ENCODE measurements at places on chromosomes 13 and 19. TPM values are rescaled to one million over a fixed set of nuclear protein-coding genes. Genes with fewer than 3 reads are reported as not detected.
A peak's percentile ranks its signal among the peaks of the same experiment; 100 is the strongest.

- no peak for DNase-seq
Measured at GRCh38 chr19:2711172-2711874, 8.8 kb upstream of the GNG7 start.

GRCh38 chr19:40807147-40808020, 8.4 kb downstream of the EGLN2 start:
- DNase-seq = no peak

GRCh38 chr13:110338441-110339101, 31.5 kb downstream of the COL4A2 start:
- DNase-seq = peak; percentile 70

GRCh38 chr19:1551068-1552040, 16.8 kb downstream of the MEX3D start:
- no peak for DNase-seq

DNA sequence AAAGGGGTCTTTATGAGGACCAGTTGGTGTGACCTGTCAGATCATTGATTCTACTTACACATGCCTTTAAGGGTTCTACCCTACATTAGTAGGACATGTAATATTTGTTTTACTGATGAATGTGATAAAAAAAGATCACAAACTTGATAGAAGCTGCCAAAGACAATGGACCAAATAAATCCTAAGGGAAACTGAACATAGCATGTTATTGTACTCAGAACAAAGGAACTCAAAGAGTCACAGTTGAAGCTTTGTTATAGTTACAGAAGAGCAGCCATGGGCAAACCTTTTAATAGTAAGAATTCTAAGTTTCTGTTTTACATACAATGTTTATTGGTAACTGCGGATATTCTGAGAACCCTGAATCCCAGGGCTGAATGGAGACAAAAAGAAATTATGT, 780.1 kb downstream of the SLITRK6 start:
- no peak for DNase-seq

- no peak for DNase-seq
Measured at GRCh38 chr13:30816736-30817135, 81.4 kb downstream of the ALOX5AP start.

DNA sequence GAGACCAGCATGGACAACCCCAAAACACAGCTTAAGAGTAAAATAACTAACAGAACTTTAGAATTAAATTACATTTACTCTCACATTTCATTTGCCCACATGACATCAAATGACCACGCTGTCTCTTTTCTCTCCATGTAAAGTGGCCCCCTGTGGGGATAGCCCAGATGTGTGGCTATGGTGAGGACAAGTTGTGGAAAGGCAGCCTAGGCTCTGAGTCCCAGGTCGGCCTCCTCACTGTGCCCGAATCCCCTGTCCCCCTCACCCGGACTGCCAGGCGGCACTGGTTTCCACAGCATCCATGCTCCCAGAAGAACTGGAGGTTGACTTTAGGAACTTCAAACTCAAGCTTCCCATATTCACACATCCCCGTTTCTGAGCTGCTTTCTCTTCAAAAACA, 111.8 kb upstream of the UQCRFS1 start:
- no peak for DNase-seq

GRCh38 chr19:47099576-47100050, 14.0 kb downstream of the ZC3H4 start:
- DNase-seq = no peak

DNA sequence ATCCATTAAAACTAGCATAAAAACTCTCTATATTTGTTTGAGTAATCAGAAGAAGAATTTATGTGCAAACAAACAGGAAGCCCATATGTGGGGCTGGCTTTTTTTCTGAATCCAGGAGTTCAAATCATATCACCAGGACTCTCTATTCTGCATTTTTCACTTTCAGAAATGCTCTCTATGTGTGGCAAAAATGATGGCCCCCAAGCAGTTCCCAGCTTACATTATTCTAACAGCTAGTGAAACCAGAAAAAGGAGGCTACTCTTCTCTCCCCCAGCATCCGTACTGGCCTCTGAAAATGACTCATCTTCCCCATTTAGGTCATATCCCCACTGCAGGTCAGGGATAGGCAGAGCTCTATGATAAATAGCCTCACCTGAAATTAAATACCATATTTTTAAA, 20.4 kb downstream of the RBM26 start:
- DNase-seq = no peak

- DNase-seq = no peak
Measured at GRCh38 chr13:51317262-51317661, 22.2 kb upstream of the SERPINE3 start.

DNA sequence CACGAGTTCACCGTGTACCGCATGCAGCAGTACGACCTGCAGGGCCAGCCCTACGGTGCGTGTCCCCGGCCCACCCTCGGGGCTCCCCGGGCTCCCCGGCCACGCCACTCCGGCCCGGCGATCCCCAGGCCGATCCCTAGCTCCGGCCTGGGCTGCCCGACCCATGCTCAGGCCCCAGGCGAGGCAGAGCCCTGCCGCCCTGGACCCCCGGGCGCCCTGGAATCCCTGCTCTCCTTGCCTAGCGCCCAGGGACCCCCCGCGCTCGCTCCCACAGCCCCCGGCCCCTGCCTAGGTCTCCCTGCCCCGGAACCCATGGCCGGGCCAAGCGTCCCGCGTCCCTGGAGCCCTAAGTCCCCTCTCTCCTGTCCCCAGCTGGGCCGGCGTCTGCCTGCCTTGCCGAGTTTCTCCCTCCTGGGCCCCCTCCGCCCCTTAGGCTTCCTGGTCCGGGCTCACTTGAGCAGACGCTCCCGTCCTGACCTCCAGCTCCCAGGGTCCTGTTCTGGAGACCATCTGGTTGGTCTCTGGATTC, 494 bp downstream of the NCLN start:
- DNase-seq = no peak

DNA sequence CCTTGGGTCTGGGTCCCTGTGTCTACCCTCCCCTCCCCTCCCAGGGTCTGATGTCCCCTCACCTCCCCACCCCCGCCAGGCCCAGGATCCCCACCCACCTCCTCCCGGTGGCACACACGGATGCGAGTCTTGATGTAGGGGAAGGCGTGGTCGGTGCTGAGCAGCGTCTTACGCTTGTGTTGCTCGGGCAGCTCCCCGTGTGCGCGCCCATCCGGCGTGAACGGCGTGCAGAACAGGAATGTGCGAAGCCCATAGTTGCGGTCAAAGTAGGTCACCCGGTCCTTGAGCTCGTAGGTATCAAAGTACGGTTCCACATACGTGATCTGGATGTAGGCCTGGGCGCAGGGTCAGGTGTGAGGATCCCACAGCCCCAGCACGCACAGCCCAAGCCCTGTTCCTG, 4.4 kb upstream of the KANK2 start:
- no peak for DNase-seq

DNA sequence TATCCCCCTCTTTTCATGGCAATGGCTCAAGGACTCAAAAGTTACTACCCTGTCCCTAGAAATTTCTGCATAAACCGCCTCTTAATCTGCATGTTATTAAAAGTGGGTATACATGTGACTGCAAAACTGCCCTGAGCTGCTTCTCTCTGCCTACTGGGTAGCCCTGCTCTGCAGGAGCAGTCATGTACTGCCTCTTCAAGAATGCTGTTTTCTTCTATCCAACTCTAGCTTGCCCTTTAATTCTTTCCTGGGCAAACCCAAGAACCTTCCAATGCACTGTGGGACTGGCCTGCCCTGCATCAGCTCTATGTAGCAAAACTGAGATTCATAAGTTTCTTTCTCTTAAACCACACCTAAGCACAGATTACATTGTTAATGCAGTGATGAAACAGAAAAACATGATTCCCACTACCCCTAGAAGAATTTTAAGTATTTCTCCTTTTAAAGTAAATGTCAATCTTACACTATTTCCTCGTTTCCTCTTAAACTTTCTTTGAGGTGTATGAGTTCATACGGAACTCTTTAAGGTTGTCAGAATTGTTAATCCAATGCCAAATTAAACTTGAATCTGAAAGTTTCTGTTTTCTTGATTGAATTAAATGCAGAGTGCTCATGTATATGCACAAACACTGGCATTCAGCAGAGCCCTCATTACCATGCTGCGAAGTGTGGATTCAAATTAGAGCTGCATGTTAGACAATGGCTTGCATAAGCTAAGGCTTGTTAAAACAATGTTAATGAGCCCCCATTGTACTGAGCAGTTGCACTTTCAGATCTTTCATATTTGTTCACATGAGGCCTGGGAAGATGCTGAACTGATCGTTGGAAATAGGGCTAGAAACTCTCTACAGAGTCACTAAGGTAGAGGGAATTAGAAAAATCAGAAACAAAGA, 669.9 kb upstream of the PCDH20 start:
- DNase-seq = no peak

GRCh38 chr19:7993560-7993959, 11.9 kb downstream of the ELAVL1 start:
- no peak for DNase-seq

DNA sequence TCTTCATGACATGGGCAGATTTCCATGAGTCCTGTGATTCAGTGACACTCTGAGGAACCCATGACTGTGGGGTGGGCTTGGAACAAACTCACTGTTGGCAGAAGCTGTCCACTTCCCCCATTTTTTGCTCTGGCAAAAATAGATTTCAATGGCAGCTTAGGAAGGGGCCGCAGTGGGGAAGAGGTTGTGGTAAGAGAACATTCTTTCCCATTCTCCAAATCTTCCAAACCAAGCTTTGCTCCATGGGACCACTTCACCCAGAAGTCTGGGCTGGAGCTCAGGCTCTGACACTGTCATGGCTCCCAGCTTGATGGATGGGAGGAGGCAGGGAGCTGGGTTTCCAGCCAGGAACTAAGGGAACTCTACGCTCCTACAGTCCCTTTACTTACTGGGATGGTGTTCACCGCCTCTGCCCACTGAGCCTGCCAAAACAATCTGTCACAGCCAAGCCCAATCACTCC, 24.9 kb upstream of the MEDAG start:
- DNase-seq = peak; percentile 30

- no peak for DNase-seq
Measured at GRCh38 chr19:46303322-46303690, 6.5 kb downstream of the HIF3A start.

DNA sequence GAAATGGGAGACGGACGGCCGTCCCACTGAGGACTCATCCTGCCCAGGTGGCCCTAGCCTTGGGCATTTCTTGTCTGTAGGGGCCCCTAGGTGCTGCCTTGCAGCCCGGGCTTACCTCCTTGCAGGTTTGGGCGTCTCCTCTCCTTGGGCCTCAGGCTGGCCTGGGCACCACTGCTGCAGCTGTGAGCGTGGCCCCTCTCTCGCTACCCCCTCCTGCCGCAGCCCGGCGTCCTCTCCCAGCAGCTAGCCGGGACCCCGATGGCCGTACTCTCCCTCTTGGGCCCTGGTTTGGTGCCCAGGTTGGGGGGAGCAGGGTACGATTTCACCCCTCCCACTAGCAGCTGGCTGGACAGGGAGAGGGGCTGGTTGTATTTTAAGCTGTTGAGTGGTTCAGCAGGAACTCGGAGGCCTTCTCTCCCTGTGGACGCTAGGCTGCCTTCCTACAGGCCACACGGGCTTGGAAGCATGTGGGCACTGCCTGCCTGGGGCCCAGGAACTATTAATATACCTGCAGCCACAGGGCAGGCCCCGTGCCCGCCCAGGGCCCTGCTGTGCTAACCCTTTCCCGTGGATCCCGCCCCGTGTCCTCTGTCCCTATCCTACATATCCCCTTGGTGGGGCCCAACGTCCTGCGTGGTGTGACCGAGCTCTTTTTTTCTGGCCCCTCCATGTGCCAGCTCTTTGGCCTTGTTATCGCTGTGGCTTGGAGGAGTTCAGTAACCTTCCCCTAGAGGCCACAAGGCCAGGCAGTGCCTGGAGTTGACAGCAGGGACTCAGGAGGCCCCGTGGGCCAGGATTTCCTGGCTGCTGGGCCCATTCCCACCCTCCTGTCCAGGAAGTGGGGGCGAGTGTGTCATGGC, 11.7 kb downstream of the NDUFB7 start:
- DNase-seq = peak; percentile 56

DNA sequence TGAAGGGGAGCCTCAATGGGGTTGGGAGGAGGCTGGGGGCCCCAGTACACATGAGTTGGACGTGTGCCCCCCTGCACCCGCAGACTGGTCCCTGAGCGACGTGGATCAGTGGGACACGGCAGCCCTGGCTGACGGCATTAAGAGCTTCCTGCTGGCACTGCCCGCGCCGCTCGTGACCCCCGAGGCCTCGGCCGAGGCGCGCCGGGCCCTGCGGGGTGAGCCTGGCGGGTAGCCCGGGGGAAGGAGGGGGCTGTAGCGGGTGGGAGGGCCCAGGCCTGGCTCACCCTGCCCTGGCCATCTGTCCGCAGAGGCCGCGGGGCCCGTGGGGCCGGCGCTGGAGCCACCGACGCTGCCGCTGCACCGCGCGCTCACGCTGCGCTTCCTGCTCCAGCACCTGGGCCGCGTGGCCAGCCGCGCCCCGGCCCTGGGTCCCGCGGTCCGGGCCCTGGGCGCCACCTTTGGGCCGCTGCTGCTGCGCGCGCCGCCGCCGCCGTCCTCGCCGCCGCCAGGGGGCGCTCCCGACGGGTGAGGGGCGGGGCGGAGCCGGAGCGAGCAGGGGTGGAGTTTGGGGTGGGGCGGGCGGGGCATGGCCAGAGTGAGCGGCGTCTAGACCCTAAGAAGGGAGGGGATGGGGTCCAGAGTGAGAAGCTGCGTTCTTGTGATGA, 8.1 kb downstream of the PIK3R2 start:
- no peak for DNase-seq

DNA sequence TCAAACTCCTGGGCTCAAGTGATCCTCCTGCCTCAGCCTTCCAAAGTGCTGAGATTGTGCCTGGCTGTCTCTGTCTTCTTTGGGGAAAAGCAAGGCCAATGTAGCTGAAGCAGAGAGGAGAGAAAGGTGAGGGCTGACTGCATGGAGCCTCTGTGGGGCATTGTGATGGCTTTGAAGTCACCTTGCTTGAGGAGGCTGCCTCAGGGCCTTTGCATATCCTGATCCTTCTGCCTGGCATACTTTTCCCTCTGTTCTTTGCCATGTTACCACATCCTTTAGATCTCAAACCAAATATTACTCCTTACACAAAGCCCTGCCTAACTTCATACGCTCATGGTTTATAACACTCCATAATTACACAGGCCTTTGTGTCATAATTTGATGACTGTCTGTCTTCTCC, 9.4 kb upstream of the PPP5C start:
- no peak for DNase-seq

DNA sequence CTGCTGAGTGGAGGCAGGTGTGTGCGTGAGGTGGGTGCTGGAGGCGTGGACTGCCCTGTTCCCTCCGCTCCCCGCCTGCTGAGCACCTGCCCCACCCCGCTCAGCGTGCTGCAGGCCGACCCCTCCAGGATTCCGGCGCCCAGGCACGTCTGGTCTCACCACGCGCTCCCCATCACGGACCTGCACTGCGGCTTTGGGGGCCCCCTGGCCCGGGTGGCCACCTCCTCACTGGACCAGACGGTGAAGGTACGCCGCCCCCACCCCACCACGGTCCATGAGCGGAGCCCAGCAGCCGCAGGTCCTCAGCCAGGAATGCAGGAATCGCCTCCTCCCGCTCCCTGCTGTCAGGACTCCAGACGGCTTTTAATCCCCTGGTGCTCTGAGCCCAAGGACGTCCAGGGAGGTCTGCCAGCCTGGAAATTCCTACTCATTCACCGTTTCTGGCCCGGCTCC, 6.0 kb downstream of the WDR18 start:
- peak; percentile 7 for DNase-seq

Gene CNN1
- total RNA-seq = 167 TPM

Gene MISP3
- 6.1 TPM for total RNA-seq

Gene ZNF460
- 43.5 TPM for total RNA-seq

Gene CEACAM1
- total RNA-seq = 2.8 TPM

Gene FUT1
- 1.8 TPM for total RNA-seq

Gene CBY2
- total RNA-seq = not detected

Gene WDR88
- not detected for total RNA-seq

Gene SYNE4
- total RNA-seq = not detected

Gene POGLUT2
- 2.8 TPM for total RNA-seq

Gene MIR17HG
- total RNA-seq = 1.8 TPM

Gene BRSK1
- total RNA-seq = 3.6 TPM

Gene SMAD9
- 3.4 TPM for total RNA-seq

Gene NHLRC3
- total RNA-seq = 13.2 TPM

Gene GJA3
- 14.2 TPM for total RNA-seq

Gene AZU1
- not detected for total RNA-seq
